ENCODE measurements at places on chromosomes 7 and 10. TPM values are rescaled to one million over a fixed set of nuclear protein-coding genes. Genes with fewer than 3 reads are reported as not detected.

DNA sequence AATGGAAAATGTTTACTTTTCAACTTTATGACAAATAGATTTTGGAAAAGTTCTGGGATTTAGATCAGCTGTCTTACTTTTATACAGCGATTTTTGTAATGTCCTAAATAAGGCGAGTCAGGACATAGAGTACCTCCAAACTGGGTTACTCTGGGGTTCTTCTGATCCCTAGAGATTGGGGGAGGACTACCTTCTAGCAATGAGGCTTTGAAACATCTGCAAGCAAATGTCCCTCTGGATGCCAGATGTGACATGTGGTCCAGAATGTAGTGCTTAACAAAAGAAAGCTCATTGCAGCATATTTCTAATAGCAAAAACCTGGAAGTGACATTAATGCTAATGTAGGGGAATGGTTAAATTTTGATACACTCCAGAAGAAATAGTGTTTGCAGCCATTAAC is 36.1 kb downstream of the ABRAXAS2 start:
- DNase-seq = no peak

Gene FXYD4
- not detected for total RNA-seq

GRCh38 chr7:22992874-22993840 is 20.8 kb downstream of the HYCC1 start:
- no peak for DNase-seq

DNA sequence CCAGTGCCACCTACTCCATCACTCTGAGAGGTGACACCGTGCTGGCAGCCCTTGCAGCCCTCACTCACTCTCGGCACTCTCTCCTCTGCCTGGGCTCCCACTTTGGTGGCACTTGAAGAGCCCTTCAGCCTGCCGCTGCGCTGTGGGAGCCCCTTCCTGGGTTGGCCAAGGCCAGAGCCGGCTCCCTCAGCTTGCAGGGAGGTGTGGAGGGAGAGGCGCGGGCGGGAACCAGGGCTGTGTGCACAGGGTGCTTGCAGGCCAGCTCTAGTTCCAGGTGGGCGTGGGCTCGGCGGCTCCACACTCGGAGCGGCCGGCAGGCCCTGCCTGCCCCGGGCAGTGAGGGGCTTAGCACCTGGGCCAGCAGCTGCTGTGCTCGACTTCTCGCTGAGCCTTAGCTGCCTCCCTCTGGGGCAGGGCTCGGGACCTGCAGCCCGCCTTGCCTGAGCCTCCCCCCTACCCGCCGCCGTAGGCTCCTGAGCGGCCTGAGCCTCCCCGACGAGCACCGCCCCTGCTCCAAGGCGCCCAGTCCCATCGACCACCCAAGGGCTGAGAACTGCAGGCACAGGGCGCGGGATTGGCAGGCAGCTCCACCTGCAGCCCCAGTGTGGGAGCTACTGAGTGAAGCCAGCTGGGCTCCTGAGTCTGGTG is 48.7 kb upstream of the SLC35G1 start:
- DNase-seq = peak; percentile 11

DNA sequence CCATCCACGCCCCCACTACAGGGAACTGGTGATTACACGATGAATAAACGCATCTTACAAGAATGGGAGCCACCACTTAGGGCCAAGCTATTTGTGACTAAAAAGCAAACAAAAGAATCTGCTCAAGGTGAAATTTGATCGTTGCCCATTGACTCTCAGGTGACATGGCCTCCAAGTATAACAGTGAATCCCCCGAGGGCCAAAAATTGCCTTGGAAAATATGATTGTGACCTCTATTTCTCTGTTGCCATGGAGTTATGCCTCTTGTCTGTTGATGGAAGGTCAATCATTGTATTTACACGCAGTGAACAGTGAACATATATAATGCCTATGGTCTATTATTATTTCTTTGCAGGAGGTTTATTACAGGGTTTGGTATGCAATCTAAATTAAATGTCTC is 282.3 kb downstream of the KLF6 start:
- DNase-seq = no peak

GRCh38 chr7:102916426-102916825 is 3.6 kb downstream of the LRRC17 start:
- peak; percentile 88 for DNase-seq

- DNase-seq = no peak
Observed at GRCh38 chr10:118812393-118812740, 57.6 kb upstream of the CACUL1 start.

- no peak for DNase-seq
Observed at GRCh38 chr10:125206623-125207022, 46.3 kb upstream of the CTBP2 start.

DNA sequence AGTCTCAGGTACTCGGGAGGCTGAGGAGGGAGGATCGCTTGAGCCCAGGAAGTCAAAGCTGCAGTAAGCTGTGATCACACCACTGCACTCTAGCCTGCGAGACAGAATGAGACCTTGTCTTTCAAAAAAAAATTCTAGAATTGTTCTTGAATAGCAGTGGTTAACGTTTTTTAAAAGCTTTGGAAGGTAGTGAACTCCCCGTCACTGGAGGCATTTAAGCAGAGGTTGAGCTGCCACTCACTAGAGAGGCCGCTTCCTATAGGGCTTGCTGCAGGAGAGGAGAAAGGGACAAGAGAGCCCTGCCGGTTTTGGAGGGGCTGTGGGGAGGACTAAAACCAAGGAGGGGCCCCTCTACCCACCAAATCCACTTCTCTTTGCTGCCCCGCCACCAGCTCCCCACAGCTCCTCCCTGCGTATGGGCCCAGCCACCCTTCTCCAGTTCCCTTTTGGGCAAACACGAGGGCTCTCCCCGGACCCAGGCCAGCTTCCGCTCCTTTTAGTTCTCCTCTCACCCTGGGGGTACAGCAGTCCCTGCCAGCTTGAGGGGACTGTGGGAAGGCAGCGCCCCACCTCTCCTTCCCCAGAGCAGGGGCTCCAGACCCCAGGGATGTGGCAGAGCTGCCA is 86.9 kb upstream of the GTF2I start:
- no peak for DNase-seq

Gene UNC5B
- 3.6 TPM for total RNA-seq

DNA sequence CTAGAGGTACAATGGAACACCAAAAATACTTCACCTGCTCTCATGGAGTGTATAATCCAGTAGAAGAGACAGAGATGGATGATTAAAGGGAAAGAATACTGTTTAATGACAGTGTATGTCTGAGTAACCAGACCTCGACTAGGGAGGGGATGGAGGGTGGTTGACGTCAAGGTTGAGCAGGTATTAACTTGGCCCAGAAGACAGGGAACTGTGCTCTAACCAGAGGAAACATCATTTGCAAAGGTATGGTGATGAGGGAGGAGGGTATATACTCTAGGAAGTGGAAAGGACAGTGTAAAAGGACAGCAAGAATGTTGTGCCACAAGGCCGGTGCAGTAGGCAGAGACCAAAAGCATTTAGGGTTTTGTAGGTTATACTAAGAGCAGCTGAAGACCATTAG is 2.9 kb downstream of the MIOS start:
- DNase-seq = no peak

Gene NUTM2E
- 0.02 TPM for total RNA-seq

DNA sequence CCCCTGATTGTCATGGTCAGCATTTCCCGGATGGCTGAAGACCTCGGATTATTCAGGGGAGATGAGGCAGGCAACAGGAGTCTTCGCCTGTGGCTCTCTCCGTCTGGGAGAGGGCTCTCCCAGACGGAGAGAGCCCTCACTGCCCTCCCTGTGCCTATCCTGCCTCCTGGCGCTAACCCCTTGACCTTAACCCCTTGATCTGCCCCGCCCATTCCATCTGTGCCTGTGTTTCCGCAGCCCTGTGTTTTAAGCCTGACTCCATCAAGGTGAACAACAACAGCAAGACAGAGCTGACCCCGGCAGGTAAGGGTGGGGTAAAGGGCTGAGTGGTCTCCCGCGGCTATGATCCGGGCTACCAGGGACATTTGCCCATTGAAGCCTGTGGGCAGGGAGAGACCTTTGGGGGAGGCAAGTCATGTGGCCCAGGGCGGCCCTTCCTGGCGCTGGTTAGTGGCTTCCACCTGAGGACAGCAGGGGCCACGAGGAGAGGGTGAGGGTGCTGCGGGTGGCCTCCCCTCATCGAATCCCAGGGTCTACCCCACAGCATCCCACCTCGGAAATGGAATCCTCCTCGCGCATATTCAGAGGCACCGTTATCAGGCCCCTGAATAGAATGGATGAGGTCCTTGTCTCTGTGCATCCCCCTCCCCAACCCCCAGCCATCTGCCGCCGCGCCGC is 4.2 kb upstream of the MUC12 start:
- no peak for DNase-seq

DNA sequence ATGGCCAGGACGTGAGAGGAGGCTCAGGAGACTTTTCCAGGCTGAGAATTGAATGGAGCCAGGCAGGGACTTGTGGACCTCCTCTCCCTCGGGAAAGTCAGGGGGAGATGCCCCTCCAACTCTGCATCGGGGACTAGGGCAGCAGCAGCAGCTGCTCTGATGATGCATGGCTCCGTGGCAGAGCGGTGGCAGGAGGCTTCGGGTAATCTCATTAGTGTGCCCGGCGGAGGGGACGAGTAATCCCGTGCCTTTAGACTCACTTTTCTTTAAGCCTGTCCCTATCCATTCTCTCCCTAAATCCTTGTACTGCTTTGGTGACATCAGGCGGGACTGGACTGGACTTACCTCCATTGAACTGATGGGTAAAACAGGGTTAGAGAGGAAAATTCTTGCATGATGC is 75.1 kb downstream of the ZMIZ1 start:
- DNase-seq = no peak

DNA sequence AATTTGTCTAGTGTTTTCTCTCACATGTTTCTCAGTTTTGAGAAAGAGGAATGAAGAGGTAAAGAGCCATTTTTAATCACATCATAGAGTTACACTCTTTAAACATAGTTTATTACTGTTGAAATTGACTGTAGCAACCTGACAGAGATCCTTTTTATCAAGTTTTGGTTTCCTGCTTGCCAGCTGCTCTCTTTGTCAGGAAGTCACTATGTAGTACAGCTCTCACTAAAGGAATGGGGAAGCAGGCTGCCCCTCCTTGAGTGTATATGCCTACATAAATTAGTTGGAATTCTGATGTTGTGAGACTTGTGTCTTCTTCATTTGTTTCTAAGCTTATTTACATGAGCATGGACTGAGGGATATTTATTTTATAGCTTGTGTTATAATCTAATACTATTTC is 1274.0 kb upstream of the CELF2 start:
- DNase-seq = no peak

DNA sequence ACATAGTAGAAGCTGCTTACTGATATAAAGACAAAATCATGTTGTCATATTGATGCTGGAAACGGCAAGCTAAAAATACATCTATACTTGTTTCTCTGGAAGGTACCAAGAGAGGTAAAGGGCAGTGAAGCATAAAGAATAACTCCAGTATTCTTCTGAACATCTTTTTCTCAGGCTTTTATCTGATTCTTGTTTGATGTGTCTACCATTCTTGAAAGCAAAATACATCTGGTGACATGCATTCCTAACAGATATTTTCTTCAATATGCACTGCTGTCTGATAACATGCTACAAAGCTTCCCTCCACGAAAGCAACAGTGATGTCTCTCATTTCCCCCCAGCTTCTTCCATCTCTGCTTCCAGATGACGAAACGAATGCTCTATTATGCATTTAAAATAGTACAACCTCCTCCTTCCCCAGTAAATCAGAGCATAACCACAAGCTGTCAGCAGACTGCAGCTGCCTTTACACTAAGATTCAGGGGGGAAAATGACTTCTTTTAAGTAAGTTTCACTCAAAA is 100.8 kb downstream of the ARHGAP21 start:
- DNase-seq = no peak

- no peak for DNase-seq
Observed at GRCh38 chr7:117808341-117808757, 64.9 kb downstream of the CTTNBP2 start.

Gene STRA8
- total RNA-seq = not detected

DNA sequence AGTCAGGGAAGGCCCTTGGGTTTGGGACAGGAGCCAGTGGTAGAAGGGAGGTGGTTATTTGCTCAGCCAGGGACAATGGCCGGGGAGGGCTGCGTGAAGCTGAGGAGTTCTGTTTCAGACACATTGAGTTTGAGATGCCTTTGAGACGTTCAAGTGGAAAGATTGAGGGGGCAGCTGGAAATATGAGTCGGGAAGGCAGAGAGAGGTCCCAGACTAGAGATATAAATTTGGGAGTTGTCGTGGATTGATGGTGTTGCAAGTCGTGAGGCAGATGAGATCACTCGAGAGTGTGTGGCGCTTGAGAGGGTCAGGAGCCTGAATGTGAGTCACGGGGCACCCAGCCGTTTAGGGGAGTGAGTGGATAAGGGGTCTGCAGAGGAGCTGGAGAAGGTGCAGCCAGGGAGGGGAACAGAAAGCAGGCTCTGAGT is 73.3 kb downstream of the ZMIZ1 start:
- no peak for DNase-seq

DNA sequence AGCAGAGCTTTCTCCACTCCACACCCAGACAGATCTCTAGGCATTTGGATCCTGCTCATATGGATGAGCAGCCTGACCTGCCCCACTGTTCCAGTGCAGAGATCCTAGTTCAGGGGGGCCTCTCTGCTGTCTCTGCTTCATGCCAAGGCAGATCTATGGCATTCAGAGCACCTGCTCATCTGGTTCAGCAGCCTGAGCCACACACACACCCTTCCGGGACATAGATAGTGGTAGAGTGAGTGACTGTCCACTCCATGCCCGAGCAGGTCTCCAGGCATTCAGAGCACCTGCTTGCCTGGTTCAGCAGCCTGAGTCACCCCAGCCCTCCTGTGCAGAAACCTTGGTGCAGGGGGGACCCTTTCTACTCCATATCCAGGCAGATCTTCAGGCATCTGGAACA is 54.3 kb upstream of the ZNF800 start:
- no peak for DNase-seq
